ENCODE measurements at places on chromosomes 6 and 20.

GRCh38 chr20:37764333-37764935, 70.6 kb downstream of the CTNNBL1 start:
- DNase-seq: no peak

- DNase-seq: no peak
These were observed 6.5 kb downstream of the CEP162 start for GRCh38 chr6:84220809-84221409.

- DNase-seq: no peak
These were observed 386.0 kb downstream of the SMOC2 start for GRCh38 chr6:168826726-168827585.

DNA sequence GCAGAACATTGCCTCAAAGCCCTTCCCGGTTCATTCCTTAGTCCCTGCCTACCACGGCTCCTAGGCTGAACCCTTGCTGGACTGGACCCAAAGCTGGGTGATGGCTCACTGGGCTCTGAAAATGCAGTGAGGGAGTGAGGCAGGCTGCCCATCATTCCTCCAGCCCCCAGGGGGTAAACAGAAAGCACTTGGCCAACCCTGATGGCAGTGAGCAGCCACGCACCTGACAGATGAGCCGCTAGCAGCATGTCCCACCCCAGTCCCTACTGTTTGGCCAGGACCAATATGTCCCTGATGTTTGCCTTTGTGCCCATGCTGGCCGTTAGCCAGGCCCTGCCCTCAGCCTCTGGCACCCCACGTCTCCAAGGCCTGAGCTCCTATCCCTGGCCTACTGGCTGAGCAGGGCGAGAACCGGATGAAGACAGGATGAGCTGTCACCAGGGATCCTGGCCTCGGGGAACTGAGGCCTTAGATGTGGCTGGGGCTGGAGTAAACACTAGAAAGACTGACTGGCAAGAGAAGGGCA, 19.4 kb upstream of the BAK1 start:
- DNase-seq: no peak

GRCh38 chr6:53858913-53859312, 64.1 kb downstream of the LRRC1 start:
- DNase-seq: no peak

DNA sequence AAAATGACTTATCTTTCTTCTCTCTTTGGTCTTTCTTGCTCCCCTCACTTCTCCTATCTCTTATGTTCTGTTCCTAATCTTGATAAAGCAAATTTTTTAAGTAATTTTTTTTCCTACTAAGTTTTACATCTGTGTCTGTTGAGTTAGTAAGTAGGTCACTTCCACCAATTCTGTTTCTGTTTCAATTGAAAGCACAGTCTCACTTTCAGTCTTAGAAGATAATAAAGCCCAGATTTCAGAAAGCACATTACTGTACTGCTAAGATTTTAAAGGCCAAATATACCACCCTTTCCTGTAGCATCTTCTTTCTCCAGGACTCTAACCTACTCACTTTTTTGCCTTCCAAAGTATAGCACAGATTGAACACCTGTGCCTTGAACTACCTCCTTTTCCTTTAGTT, 866.1 kb upstream of the ADGRB3 start:
- no peak for DNase-seq

- no peak for DNase-seq
These were observed 3.0 kb downstream of the KCNG1 start for GRCh38 chr20:51019656-51020592.

- DNase-seq: peak; percentile 89
These were observed at the start of gene GTF3C6 for GRCh38 chr6:110958329-110959192. Gene GTF3C6, plus strand, starts transcription at chr6:110958706. Its CDS starts 64 bp downstream, at chr6:110958770.

DNA sequence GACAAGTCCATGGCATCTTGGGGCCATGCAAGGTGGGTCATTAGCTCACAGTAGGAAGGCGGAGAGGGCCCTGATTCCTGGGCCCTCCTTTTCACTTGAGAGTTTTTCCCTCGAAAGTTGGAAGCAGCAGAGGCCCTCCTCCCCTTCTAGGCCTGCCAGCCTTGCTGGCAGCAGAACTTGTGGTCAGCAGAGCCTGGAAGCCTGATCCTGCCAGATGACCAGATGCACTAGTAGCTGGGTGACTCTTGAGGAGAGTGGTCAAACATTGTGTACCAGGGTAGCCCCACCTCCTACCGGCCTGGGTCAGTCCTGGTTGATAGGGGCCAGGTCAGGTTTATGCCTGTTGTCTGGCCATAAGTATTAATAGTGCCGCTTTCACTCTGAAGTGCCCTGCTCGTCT, 3.8 kb upstream of the HMGA1 start:
- no peak for DNase-seq

- no peak for DNase-seq
These were observed 124.6 kb downstream of the SLC23A2 start for GRCh38 chr20:4876731-4877130.

- DNase-seq: no peak
These were observed 469 bp downstream of the STX16 start for GRCh38 chr20:58651559-58651945.

- peak; percentile 27 for DNase-seq
These were observed 385.5 kb downstream of the HDGFL1 start for GRCh38 chr6:22954749-22955385.

DNA sequence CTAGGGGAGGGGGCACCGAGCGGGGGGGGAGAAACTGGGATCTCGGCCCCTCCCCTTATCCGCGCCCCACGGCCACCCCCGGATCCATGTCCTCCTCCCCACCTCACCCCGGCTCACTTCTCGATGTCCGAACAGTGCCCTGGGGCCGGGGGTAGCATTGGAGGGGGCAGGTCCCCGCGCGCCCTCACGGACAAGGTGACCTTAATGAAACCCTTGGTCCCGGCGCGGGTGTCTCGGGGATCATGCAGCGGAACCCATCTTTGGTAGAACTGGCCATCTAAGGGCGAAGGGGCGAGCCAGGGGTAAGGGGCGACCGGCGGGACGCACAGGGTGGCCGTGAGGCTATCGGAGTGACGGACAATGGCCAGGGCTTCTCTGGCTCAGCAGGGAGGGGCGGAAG, 13.6 kb upstream of the SPAG4 start:
- DNase-seq: no peak

- no peak for DNase-seq
These were observed 133.8 kb downstream of the GMPR start for GRCh38 chr6:16372029-16372776.

- no peak for DNase-seq
These were observed 1034.9 kb downstream of the EYS start for GRCh38 chr6:64672131-64672530.

DNA sequence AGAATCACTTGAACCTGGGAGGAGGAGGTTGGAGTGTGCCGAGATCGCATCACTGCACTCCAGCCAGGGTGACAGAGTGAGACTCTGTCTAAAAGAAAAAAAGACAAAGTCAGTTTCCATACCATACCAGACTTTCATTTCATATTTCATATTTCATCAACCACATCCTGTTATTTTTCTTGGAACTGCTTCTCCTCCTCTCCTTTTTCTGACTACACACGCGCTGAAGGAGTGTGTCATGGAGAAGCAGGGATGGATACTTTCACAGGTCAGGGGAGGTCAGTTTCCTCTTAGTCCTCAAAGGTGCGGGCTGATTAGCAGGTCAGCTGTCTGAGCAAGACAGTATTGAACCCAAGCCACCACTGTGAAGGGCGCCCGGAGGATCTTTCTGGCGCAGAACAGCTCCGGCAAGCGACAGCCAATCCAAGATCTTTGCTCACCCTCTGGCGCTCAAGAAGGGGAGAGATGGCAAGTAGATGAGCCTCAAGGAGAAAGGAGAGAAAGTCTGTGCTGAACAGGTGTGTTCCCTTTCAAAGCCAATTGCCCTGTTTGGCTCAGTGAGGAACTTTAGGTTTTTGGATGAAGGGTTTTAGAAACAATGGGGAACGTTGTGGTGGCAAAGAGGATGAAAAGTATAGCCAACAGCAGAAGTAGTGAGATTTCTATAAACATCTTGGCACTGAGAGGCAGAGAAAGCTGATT, 18.9 kb upstream of the SYNJ2 start:
- no peak for DNase-seq

DNA sequence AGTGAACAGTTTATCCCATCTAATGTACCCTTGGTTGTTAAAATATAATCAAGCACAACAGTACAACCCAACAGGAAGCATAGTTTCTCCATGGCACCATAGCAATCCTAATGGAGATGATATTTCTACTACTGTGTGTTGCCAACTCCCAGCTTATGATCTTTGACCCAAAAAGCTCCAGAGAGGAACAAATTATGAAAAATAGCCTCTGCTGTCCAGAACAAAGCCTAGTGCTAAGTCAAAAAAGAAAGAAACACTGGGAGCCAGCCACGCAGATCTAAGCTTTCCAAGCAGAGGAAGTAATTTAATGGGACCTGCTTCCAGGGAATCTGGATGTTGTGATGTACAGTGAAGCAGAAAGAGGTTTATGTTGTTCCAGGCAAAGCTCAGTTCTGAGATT, 52.2 kb upstream of the TASP1 start:
- no peak for DNase-seq

GRCh38 chr6:52362443-52363227, 684 bp downstream of the PAQR8 start:
- peak; percentile 76 for DNase-seq

DNA sequence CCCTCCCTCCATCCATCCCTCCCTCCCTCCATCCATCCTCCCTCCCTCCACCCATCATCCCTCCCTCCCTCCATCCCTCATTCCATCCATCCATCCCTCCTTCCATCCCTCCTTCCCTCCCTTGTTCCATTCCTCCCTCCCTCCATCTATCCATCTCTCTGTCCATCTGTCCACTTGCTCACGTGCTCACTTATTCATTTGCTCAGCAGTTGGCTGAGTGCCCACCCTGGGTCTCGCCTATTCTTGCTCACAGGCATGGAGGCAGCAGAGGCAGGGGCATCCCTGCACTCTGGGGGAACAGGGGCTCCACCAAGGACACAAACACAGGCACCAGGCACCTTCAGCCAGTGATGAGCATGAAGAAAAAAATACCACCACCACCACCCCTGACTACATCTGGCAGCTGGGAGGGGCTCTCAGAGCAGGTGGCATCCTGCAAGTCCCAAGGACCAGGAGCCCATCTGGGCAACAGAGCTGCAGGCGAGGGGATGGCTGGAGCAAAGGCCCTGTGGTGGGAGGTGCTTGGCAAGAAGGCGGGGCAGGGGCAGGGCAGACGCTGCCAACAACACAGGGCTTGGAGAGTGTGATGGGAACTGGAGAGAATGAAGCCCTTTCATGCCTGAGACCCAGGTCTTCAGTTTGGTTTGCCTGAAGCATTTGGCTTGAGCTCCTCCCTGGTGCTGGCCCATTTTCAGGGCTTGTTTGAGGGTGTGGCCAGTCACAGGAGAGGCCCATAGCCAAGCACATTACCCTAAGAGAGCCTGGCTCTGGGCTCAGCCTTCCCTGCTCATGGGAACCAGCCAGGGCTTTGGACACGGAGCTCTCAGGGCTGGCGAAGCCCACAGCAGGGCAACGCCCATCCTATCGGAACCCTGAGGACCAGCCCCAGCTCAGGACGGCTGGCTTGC, 40.2 kb upstream of the MRGBP start:
- DNase-seq: no peak

DNA sequence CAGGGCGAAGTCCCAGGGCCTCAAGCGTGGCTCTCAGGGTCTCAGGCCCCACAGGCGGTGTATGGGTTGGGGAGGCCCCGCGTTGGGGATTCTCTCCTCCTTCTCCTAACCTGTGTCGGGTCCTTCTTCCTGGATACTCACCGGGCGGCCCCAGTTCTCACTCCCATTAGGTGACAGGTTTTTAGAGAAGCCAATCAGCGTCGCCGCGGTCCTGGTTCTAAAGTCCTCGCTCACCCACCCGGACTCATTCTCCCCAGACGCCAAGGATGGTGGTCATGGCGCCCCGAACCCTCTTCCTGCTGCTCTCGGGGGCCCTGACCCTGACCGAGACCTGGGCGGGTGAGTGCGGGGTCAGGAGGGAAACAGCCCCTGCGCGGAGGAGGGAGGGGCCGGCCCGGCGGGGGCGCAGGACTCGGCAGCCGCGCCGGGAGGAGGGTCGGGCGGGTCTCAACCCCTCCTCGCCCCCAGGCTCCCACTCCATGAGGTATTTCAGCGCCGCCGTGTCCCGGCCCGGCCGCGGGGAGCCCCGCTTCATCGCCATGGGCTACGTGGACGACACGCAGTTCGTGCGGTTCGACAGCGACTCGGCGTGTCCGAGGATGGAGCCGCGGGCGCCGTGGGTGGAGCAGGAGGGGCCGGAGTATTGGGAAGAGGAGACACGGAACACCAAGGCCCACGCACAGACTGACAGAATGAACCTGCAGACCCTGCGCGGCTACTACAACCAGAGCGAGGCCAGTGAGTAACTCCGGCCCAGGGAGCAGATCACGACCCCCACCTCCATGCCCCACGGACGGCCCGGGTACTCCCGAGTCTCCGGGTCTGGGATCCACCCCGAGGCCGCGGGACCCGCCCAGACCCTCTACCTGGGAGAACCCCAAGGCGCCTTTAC, at the start of gene HLA-G:
TSS of gene HLA-G (plus strand) at position 247 of the 892 bp plus-strand sequence. CDS start at position 267, 20 bp downstream.
- DNase-seq: peak; percentile 24

- DNase-seq: peak; percentile 24
These were observed 66.2 kb downstream of the ARMC2 start for GRCh38 chr6:108914235-108915022.

GRCh38 chr6:111724505-111724904, 118.8 kb upstream of the TRAF3IP2 start:
- DNase-seq: peak; percentile 64

DNA sequence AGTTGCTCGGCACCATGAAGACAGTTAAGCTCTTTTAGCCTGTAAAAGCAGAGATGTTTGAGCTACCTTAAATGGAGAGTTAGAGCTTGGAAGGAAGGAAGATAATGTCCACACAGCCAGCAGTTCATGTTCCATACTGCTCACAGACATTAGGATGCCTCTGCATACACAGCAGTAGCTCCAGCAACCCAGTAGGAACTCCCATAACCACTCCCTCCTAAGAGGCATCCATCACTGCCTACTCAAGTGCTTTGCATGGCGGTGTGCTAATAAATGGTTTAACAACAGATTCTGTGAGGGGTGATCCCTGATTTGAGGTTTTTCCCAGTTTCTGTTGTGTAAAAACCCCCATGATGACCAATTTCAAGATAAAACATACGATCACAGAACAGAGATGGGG, 286.4 kb downstream of the HACE1 start:
- DNase-seq: no peak
